ENCODE measurements at places on chromosomes 13 and 19.

GRCh38 chr13:41649659-41650058, 192.3 kb downstream of the RGCC start:
- DNase-seq = no peak

GRCh38 chr13:36154567-36155291, 23.5 kb upstream of the DCLK1 start:
- DNase-seq = no peak

GRCh38 chr19:35868172-35868822, at the start of gene APLP1:
Gene APLP1 (plus strand): TSS chr19:35868574. CDS start chr19:35868637, 63 bp downstream.
- DNase-seq = no peak

GRCh38 chr19:55632463-55632834, 8.1 kb upstream of the ZNF784 start:
- peak; percentile 31 for DNase-seq

DNA sequence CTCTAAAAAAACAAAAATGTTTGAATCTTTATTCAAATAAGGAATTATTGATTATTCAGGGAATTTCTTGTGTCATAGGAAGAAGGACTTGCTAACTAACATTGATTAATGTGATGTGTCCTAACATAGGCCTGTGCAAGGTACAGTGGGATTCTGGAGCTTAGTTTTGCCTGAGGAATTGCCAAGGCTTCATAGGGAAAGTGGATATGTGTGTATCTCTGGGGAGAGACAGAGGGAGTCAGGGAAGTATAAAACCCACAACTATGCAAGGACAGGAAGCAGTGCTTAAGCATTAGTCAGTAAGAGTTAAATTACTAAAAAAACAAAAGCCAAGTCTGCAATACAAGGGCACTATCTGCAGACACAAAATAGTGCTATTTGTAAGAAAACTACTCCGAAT, 59.6 kb downstream of the WDFY2 start:
- DNase-seq = peak; percentile 21

- no peak for DNase-seq
Measured at GRCh38 chr19:47176071-47176626, 45.5 kb downstream of the SAE1 start.

GRCh38 chr13:71801781-71802180, 65.2 kb downstream of the DACH1 start:
- no peak for DNase-seq

GRCh38 chr13:43196750-43197370, 173.5 kb downstream of the DNAJC15 start:
- no peak for DNase-seq

DNA sequence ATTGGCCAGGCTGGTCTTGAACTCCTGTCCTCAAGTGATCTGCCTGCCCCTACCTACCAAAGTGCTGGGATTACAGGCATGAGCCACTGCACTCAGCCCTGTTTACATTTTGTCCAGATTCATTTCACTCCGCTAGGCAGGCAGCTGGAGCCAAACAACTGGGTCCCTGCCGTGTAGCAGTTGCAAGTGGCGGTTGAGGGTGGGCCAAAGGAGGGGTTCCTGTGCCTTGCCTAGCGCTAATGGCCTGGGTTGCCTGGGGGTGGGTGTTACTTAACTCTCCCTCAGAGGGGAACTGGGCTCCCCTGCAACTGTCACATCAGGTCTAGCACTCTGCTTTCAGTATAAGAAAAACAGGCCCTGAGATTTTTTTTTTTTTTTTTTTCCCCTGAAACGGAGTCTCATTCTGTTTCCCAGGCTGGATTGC, 7.4 kb downstream of the ACP5 start:
- peak; percentile 60 for DNase-seq

DNA sequence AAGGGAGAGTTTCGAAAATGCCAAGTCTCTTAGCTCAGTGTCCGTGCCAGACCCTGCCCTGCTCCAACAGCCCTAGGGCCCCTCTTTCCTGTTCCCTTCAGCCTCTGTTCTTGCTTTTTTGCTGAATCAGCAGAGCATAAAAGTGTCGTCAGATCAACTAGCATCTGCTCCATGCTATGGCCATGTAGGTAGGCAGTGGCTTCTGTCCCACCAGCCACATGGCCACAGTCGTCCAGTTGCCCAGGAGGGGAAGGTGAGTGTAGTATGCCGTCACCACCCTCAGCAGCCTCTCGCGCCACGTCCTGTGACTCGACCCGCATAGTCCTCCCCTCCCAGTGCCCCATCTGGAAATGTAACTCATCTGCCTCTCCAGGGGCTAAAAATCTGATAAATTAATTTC, 50.9 kb upstream of the ATP11A start:
- DNase-seq = no peak

- no peak for DNase-seq
Measured at GRCh38 chr13:40498461-40498860, 168.0 kb downstream of the FOXO1 start.

GRCh38 chr19:14325863-14326262, 55.4 kb upstream of the ADGRE5 start:
- DNase-seq = no peak

- DNase-seq = no peak
Measured at GRCh38 chr19:10338940-10339339, 484 bp downstream of the ICAM3 start.

- DNase-seq = no peak
Measured at GRCh38 chr19:15452111-15453047, 2.6 kb upstream of the WIZ start.

DNA sequence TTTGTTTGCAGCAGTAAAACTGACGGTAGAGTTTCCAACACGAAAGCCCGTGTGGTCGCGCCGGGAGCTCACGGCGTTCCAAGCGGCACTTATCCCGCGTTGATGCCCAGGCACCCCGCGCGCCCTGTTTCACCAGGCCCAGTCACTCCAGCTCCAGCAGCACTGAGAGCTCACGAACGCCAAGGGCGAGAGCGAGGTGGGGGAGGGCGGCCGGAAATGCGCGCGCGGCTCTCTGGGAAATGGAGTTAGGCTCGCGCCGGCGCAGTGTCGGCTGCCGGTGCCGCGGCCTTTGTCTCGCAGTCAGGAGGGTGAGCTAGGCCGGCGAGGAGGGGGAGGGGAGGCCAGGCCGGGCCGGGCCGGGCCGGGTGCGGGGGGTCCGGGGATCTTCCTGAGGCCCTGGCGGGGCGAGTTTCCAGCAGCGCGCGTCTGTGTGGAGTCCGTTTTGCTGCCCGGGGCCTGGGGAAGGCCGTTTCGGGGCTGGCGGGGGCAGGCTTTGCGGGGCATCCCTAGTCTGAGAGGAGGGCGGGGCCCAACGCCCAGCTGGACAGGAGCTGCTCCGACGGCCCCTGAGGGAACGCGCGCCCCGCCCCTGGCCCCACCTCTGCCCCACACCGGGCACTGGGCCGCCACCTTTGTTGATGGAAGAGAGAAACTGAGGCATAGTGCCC, at the start of gene ZNF135:
Gene ZNF135, plus strand, starts transcription at position 280 of the 668 bp plus-strand sequence. CDS start 721 bp downstream, outside the sequence.
- DNase-seq = peak; percentile 70

- DNase-seq = no peak
Measured at GRCh38 chr13:112968380-112968909, 569 bp upstream of the MCF2L start.

DNA sequence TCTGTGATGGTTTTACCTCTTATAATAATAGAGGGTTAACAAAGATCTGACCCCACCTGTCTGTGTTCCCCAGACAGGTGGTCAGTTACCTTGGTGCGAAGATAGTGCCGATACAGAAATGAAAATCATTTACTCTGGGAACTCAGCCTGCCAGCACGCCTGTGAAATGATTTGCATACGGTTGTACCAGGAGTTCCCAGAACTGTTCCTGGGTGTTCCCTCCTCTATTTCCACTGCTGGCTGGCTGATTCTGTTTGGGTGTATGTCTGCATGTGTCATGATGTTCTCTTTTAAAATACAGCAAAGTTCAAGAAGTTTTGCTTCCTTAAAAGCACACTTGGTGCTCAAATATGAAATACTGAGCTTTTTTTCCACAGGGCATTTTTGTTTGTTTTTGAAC, 527.1 kb downstream of the FGF9 start:
- DNase-seq = no peak

GRCh38 chr13:45934283-45934682, 82.7 kb upstream of the SIAH3 start:
- no peak for DNase-seq

DNA sequence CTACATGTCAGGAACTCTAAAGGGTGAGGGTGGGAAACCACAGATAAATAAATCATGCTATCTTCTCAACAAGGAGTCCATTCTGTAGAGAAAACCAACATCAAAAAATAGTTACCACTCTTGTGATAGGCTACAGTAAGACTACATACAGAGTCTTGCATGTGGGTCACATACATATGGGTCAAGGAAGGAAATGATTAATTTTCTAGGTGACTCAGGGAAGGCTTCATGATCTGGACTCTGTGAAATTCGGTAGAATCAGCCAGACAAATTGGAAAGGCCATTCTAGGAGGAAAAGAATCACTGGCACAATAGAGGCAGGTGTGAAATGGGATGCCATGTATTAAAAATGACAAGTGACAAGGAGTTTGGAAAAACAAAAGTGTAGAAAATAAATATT, 638.9 kb downstream of the LIG4 start:
- no peak for DNase-seq

- DNase-seq = no peak
Measured at GRCh38 chr13:23810685-23811240, 78.4 kb downstream of the MIPEP start.

GRCh38 chr19:31127134-31127967, 221.9 kb downstream of the TSHZ3 start:
- no peak for DNase-seq

- no peak for DNase-seq
Measured at GRCh38 chr13:21917086-21918015, 246.5 kb downstream of the FGF9 start.

DNA sequence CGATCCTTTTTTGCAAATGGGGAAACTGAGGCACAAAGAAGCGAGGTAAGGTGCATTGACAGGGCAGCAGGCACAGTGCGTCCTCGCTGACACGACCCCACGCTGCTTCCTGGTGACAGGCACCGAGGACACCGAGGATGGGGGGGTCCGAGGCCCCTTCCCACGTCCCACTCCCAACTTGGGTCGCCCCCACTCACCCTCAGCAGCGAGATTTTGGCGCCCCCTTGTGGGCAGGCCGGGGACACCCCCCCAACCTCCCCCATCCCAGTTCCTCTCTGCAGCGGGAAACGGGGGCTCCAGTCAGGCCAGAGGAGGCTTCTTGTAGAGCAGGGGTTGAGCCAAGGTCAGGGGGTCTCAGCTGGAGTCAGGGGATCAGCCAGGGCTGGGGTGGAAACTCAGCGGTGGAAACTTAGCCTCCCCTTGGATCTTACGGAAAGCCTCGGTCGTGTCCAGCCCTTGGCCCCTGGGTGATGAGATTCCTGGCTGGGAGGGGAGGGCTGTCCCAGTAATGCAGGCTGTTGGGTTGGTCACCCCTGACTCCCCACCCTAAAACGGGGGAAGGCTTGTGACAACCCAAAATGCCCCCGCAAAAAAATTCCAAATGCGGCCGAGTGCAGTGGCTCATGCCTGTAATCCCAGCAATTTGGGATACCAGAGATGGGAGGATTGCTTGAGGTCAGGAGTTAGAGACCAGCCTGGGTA, 8.2 kb downstream of the SMIM24 start:
- peak; percentile 6 for DNase-seq

GRCh38 chr19:16319481-16319880, 5.1 kb upstream of the KLF2 start:
- DNase-seq = no peak

DNA sequence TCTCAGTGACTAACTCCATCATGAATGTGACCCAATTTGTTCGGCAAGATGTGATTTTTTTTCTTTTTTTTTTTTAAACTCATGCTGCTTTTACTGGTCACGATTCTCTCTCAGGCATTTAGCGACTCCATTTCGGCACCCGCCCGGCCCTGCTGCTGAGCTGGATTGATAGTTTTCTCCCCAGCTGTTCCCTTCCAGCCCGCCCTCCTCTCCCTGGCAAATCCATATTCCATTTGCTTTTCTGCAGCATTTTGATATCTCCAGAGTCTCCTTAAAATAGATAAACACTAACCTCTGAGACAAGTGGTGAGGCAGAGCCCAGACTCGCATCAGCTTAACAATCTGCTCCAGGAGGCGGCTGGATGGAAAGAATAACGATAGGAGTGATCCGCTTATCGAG, 55.5 kb upstream of the KATNAL1 start:
- DNase-seq = no peak

DNA sequence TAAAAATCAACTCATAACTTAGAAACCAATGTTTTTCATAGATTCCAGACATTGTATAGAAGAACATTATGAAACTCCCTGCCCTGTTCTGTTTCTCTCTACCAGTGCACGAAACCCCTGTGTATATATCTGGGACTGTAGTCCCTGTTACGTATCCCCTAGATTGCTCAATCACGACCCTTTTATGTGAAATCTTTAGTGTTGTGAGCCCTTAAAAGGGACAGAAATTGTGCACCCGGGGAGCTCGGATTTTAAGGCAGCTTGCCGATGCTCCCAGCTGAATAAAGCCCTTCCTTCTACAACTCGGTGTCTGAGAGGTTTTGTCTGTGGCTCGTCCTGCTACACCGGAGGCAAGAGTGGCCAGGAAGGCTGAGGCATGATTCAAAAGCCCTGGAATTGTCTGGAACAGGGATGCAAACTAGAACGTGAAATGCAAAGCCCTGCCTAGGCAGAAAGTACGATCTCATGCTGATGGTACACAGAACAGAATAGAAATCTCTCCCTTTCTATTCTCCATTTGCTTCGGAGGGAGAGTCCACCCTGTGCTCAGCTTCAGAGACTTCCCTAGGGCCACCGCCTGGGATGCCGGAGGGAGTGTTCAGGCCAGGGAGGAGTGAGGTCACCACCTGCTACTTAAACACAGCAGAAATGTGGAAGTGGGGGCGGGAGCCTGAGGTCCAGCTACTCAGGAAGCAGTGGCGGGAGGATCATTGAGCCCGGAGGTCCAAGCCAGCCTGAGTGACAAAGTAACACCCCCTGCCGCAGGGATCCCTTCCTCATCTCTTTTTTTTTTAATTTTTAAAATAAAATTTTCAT, 758 bp upstream of the ZNF888 start:
- DNase-seq = peak; percentile 11

DNA sequence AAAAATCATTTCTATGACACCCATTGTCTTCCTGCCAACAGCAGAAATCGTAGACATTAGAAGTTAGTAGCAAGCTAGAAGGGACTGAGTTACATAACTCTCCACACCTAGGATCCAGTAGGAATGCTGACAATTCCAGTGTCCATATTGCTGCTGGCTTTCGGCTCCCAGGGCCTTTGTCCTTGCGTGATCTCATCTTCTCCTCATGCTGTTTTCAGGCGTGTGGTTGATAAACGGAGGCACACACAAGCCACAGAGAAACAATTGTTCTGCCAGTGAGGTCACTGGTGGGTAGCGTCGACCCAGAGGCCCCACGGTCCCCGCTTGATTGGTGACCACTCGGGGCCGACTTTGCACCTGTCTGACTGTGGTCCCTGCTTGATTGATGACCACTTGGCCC, 31.6 kb upstream of the F7 start:
- no peak for DNase-seq

GRCh38 chr19:1119475-1120217, 15.9 kb downstream of the GPX4 start:
- DNase-seq = no peak

- no peak for DNase-seq
Measured at GRCh38 chr19:32372726-32373517, 27.5 kb downstream of the ZNF507 start.

- DNase-seq = no peak
Measured at GRCh38 chr13:83601539-83601938, 280.7 kb downstream of the SLITRK1 start.

Data from bone marrow (tissue), 2 donors.